Activated CD8-positive, alpha-beta memory T cell treated with anti-CD3 and anti-CD28 coated beads for 48 hours (primary cell): ENCODE measurements at places on chromosomes 1 and 21.

- no peak for DNase-seq
These were observed 407 bp downstream of the GALNT2 start for GRCh38 chr1:230067419-230067870.

GRCh38 chr1:25392841-25393240 is 27.8 kb downstream of the RHCE start:
- DNase-seq: no peak

GRCh38 chr1:3581296-3582036 is 29.8 kb downstream of the MEGF6 start:
- DNase-seq: no peak

DNA sequence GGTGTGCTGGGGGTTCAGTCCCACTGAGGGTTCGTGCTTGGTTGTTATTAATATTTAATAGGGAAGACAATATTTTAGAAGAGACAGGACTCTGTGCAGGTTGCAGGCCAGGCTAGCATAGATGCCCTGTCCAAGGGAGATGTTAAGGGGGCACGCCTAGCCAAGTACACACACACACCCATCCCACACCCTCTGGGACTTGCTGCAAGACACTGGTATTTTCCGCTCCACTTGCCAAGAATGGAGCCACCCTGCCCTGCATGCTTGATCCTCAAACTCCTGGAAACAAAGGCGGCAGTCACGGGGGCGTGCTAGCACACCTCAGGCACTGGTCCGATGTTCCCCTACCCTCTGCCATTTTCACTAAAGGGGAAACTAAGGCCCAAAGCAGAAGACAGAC is 99.1 kb downstream of the MRPL37 start:
- DNase-seq: no peak

- DNase-seq: no peak
These were observed 49.8 kb downstream of the DHX9 start for GRCh38 chr1:182888736-182889531.

DNA sequence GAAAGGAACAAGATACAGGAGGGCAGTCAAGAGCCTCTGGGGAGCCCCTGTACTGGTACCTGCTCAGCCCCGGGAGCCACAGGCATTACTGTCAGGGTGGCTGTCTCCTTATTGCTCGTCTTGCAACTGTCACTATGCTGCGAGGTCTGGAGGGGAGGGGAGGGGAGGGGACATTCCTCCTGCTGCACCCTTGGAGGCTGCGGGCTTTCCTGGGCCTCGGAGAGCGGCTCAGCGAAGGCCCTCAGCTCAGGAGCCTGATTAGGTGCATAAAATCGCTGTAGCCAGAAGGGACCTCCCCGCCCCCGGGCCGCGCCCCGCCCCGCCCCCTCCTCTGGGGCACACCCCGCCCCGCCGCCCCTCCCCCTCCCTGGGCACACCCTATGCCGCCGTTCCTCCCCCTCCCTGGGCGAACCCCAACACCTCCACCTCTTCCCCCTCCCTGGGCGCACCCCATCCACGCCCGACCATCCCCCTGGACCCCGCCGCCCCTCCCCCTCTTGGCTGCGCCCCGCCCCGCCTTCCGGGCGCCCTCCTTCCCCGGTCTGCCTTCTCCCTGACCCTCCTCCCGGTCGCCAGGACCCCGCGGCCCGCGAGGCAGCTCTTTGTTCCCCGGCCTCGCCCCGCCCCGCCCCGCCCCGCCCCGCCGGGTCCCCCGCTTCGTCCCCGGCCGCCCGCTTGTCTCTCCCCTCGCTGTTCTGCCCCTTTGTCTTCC is 35.5 kb downstream of the CACHD1 start:
- DNase-seq: peak; percentile 3

GRCh38 chr1:221100611-221101010 is 221.4 kb downstream of the HLX start:
- no peak for DNase-seq

- DNase-seq: no peak
These were observed 16.9 kb downstream of the MACO1 start for GRCh38 chr1:25447547-25447946.

- no peak for DNase-seq
These were observed 11.0 kb downstream of the HYI start for GRCh38 chr1:43442756-43443155.

GRCh38 chr1:89843273-89844130 is 22.7 kb downstream of the LRRC8D start:
- DNase-seq: peak; percentile 53

DNA sequence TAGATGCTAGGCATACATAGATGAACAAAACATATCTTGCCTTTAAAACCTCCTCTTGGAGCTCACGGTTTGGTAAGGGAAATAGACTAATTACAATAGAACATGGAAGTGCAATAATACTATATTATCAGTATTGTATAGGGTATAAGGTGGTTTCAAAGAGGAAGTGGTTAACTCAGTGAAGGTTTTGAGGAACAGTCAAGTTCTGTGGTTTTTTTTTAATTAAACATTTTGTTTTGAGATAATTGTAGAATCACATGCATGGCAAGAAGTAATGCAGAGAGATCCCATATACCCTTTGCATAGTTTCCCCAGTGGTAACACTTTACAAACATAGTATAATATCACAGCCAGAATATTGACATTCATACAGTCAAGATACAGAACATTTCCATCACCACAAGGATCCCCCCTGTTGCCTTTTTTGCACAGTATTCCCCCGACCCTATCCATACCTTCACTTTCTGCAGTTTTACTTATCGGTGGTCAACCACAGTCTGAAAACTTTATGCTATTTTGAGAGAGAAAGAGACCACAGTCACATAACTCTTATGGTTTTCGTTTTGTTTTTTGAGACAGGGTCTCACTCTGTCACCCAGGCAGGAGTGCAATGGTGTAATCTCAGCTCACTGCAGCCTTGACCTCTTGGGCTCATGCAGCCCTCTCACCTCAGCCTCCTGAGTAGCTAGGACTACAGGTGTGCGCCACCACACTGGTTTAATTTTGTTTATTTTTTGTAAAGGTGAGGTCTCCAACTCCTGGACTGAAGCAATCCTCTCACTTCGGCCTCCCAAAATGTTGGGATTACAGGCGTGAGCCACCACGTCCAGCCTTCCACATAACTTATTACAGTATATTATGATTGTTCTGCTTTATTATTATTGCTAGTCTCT is 60.5 kb upstream of the KIAA1614 start:
- DNase-seq: no peak

DNA sequence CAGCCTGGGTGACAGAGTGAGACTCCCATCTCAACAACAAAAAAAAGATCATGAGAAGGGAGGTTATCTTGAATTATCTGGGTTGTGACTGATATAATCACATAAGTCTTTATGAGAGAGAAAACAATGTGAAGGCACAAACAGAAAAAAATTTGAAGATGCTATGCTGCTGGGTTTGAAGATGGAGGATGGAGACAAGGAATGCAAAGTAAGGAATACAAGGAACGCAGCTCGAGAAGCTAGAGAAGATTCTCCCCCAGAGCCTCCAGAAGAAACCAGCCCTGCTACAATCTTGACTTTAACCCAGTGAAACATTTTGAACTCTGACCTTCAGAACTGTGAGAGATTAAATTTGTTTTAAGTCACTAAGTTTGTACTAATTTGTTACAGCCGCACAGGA is 15.1 kb downstream of the EVI5 start:
- DNase-seq: no peak

- no peak for DNase-seq
These were observed 4.8 kb downstream of the BARHL2 start for GRCh38 chr1:90712153-90712856.

GRCh38 chr1:167425482-167425881 is 92.8 kb downstream of the CD247 start:
- no peak for DNase-seq

- DNase-seq: no peak
These were observed 37.5 kb downstream of the DISP1 start for GRCh38 chr1:222852326-222852725.

DNA sequence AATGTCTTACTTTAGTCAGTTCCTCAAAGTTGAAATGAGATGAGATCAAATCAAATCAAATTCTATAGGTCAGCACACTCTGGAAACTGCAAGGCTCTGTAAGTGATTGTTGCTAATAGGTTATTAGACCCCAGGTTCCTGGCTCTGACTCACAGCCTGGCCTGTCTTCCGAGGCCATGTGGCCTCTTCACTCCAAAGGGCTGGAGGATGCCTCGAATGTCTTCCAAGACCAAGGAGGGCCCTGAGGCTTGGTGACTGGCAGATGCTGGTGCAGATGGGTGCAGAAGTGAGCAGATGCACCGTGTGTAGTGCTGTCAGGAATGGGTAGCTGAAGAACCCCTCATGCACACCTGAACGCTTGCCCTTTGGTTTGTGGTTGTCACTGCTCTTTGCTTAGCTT is 113.4 kb downstream of the MAB21L3 start:
- DNase-seq: no peak

DNA sequence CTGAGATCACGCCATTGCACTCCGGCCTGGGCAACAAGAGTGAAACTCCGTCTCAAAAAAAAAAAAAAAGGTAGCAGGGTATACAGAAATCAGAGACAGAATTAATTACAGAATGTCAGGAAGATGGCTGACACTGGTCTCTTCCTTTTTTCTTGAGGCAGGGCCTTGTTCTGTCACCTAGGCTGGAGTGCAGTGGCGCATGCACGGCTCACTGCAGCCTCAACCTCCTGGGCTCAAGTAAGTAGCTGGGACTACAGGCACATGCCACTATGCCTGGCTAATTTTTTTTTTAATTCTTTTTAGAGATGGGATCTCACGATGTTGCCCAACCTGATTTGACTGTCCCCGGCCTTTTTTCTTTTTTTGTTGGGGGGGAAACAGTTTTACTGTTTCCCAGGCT is 16.4 kb downstream of the RNU5D-1 start:
- no peak for DNase-seq

GRCh38 chr1:220711056-220711809 is 21.1 kb downstream of the C1orf115 start:
- no peak for DNase-seq

GRCh38 chr1:43329995-43330751 is 7.4 kb upstream of the MPL start:
- DNase-seq: peak; percentile 30

GRCh38 chr1:176531921-176532897 is 69.2 kb downstream of the PAPPA2 start:
- no peak for DNase-seq

- DNase-seq: no peak
These were observed 57.9 kb upstream of the KCNE2 start for GRCh38 chr21:34305605-34306604.

GRCh38 chr1:224502459-224503160 is 68.0 kb upstream of the WDR26 start:
- DNase-seq: no peak

DNA sequence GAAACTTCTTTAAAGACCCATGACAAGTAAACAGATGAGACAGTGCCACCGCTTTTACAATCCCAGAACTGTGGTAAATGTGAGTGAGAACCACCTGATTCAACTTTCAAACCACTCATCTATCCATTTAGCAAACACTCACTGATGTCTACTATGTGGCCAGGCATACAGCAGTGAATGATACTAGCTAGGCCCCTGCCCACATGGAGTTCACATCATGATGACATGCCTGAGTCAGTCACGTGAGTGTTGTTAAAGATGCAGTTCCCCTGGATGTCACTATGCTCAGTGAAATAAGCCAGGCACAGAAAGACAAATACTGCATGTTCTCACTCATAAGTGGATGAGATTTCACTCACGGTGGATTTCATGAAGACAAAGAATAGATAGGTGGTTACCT is 28.4 kb downstream of the STX6 start:
- no peak for DNase-seq

- DNase-seq: no peak
These were observed 711.4 kb downstream of the MATN1 start for GRCh38 chr1:30011970-30012369.

GRCh38 chr21:37374027-37374426 is 7.5 kb downstream of the DYRK1A start:
- no peak for DNase-seq

- no peak for DNase-seq
These were observed 84.4 kb downstream of the WDR3 start for GRCh38 chr1:118013938-118014337.

GRCh38 chr1:14590411-14591180 is 7.9 kb upstream of the KAZN start:
- DNase-seq: no peak

GRCh38 chr1:77473690-77474089 is 191.9 kb downstream of the AK5 start:
- no peak for DNase-seq

DNA sequence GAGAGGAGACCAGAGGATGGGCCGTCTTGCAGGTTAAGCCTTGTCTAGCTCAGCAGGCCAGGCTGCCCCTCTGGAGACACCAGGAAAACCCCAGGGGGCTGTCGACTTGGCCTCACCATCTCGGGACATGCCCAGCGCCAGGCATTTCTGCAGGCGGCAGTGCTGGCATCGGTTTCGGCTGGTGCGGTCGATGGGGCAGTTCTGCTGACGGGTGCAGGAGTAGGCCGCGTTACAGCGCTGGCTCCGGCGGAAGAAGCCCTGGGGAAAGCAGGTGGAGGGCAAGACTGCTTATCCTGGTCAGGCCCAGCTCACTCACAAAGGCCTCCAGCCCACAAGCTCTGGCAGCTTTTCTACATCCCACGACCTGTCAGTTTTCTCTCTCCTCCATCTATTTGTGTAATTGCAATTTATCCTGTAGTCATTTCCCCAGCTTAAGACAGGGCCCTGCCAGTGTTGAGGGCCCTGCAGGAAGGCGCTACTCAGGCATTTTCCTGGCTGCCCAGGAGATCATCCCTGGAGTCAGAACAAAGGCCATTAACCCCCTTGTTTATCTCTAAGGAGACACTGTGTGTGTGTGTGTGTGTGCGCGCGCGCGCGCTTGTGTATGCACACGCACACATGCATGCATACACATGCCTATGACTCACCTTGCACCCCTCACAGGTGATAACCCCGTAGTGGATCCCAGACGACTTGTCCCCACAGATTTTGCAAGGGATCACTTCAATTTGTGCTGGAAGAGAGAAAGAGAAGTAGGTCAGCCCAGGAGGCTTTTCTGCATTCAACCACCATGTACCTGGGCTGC is 11.5 kb upstream of the LINGO4 start:
- no peak for DNase-seq

DNA sequence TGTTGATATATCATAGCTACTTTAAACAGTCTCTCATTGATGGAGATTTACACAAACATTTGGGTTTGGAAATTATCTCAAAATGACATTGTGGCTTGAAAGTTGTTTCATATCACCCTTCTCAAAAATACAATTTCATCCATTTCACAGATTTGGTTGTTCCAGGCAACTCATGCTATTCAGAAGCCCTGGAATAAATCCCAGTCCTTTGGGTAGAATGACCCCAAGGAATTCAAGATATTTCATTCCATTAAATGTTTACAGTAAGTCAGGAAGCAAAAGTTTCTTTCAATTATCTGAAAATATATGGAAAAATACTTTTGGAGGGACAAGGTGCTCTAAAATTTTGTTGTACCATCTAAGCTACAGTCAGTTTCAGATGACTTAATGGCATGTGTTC is 27.1 kb downstream of the MPZL1 start:
- no peak for DNase-seq

- no peak for DNase-seq
These were observed 285.0 kb upstream of the NR5A2 start for GRCh38 chr1:199742547-199742946.
